ENCODE measurements at places on chromosomes 5 and 9. TPM values are rescaled to one million over a fixed set of nuclear protein-coding genes. Genes with fewer than 3 reads are reported as not detected.

Gene PCDHGA11
- 20.6 TPM for total RNA-seq

Gene PCDHGA12
- total RNA-seq = 46.0 TPM

Gene CER1
- not detected for total RNA-seq

Gene ANKRD31
- under 0.01 TPM for total RNA-seq

Gene GPR151
- not detected for total RNA-seq

Gene IL5
- not detected for total RNA-seq

Gene GNA14
- 6.3 TPM for total RNA-seq

Gene PAEP
- total RNA-seq = not detected

All from smooth muscle cell of the pulmonary artery (primary cell).